ENCODE measurements at places on chromosomes 11 and 22.

DNA sequence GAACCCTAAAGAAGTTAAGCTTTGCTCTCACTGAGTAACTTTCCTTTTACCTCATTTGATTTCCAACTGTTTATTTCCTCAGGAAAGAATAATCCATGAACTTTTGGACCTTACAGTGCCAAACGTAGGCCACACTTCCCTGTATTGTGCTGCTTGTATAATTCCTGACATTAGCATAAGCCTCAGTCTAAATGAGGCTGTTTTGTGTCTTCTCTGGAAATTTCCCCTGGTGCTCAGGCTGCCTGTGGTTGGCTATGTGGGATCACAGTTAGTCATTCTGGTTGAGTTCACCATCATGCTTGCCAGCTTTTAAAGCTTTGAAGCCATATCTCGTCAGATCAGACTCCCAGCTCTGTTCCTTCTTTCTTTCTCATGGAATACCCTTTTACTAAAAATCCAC, 107.0 kb downstream of the FAM76B start:
- H3K27ac ChIP-seq, result no peak overlapping the region
- no peaks in the 10 kb centered on the region for H3K27me3 ChIP-seq
- H3K4me3 ChIP-seq, result no peak overlapping the region
- no peaks in the 10 kb centered on the region for H3K36me3 ChIP-seq
- H3K4me1 ChIP-seq, result peaks cover 12% of the 10 kb centered on the region
- DNase-seq, result no peak

- H3K27me3 ChIP-seq, result no peaks in the 10 kb centered on the region
- no peak for DNase-seq
- H3K4me3 ChIP-seq, result no peak overlapping the region
These were observed 68.8 kb upstream of the CLTCL1 start for GRCh38 chr22:19360300-19360792.

DNA sequence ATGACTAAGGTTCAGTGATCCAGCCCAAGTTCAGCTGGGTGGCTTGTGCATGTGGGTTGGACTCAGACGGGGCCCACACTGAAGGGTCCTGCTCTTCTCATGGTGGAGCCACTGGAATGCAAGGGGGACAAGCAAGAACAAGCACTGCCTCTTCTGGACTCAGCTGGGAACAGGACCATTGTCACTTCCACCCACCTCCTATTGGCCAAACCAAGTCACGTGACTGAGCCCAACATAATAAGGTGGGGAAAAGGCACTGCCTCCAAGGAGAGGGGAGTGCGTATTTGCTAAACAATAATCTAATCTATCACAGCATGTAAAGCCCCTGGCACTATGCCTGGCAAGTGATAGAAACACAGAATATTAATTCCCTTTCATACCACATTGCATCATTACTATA, 87.1 kb downstream of the CHST1 start:
- H3K27ac ChIP-seq, result no peak overlapping the region
- no peak overlapping the region for H3K4me3 ChIP-seq
- H3K27me3 ChIP-seq, result no peaks in the 10 kb centered on the region
- no peak for DNase-seq
- H3K36me3 ChIP-seq, result no peaks in the 10 kb centered on the region

DNA sequence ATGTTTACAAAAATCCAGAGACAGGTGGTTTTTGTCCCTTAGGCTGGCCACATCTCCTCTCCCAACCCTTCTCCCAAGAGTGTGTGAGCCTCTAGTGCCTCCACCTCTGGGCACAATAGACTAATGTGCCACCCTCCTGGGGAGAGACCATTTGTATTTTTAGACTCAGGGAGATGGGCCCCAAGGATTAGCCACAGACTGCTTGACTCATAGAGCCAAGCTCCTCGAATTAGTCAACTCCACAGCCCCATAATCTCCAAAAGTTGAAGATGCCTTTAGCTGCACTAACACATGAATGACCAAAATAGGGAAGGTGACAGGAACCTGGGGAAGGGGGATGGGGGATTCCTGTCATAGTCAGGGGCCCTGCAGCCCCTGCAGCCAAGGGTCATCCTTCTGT, 53.0 kb upstream of the LRRC32 start:
- no peak overlapping the region for H3K27ac ChIP-seq
- H3K27me3 ChIP-seq, result peaks cover 4% of the 10 kb centered on the region
- no peaks in the 10 kb centered on the region for H3K36me3 ChIP-seq
- H3K4me3 ChIP-seq, result no peak overlapping the region
- peaks cover 7% of the 10 kb centered on the region for H3K4me1 ChIP-seq

DNA sequence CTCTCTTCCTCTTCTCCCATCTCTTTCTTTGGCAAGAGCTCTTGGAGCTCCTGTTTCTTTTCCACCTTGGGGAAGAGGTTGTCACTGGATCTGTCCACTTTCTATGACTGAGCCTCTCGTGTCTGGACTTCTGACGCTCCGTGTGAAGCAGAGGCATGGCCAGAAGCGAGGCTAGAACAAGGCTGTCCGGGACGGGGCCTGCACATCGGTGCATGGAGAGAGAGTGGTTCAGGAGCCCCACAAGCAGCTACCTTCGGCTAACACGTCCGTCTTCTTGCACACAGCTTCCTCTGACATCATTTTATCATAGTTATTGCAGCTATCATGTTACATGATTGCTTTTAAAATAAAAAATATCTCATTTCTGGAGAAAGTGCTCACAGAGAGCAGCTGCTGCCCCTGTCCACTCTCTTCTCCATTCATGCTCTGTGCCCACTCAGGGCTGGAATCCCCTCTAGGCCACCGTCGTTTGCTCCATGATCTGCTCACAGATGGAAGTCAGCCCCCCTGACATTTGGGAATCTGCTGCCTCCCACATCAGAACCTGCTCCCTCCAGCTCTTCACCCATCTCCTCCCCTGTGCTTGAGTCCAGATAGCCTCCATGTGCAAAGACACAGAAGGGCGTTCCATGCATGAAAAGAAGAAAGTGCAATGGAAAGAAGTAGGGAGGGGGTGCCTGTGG, 308.4 kb downstream of the NTM start:
- H3K27me3 ChIP-seq, result no peaks in the 10 kb centered on the region
- H3K4me3 ChIP-seq, result no peak overlapping the region
- no peaks in the 10 kb centered on the region for H3K36me3 ChIP-seq
- H3K27ac ChIP-seq, result no peak overlapping the region
- peak; percentile 43 for DNase-seq

Measured in upper lobe of left lung (tissue), 6 donors.